Tongue (tissue), 3 donors: ENCODE measurements at places on chromosomes 13 and 19. TPM values are rescaled to one million over a fixed set of nuclear protein-coding genes. Genes with fewer than 3 reads are reported as not detected.

The KLHL26 gene
- 6.2 TPM for total RNA-seq

The CYP4F2 gene
- total RNA-seq, result not detected

The ZBTB45 gene
- 3.7 TPM for total RNA-seq

The PSG7 gene
- not detected for total RNA-seq

The APOC4 gene
- not detected for total RNA-seq

The MEF2B gene
- total RNA-seq, result not detected

The GADD45B gene
- 32.4 TPM for total RNA-seq

The ZNF418 gene
- 15.8 TPM for total RNA-seq

The TBXA2R gene
- total RNA-seq, result 2.4 TPM

The PGLYRP1 gene
- total RNA-seq, result 0.82 TPM
